GM12892 (cell line): ENCODE measurements at places on chromosomes 7 and 10.

DNA sequence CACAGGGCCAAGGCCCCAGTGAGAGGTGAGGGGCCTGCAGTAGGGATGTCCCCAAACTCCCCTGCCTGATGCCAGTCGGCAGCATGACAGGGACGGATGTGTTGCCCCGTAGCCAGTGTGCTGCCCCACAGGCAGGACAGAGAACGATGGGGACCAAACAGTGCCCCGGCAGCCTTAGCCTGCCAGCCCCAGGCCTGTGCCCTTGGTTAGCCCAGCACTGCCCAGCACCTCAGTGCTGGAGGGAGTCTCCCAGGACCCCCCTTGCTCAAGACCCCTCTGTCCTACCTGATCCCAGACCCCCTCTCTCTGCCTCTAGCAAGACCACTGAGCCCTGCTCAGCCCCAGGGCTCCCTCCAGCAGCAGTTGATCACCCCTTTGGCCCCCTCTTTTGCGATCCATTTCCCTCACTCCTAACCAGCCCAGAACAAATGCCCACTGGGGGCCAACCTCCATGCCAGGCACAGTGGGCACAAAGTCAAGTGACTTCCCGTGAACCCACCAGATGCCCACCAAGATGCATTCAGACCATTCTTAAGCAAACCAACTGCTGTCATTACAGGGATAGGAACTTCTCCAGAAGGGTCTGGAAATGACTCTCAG is 34.0 kb downstream of the OAT start:
- DNase-seq, result no peak

GRCh38 chr7:24573554-24574338 is 494 bp downstream of the PALS2 start:
- DNase-seq, result peak; percentile 38

DNA sequence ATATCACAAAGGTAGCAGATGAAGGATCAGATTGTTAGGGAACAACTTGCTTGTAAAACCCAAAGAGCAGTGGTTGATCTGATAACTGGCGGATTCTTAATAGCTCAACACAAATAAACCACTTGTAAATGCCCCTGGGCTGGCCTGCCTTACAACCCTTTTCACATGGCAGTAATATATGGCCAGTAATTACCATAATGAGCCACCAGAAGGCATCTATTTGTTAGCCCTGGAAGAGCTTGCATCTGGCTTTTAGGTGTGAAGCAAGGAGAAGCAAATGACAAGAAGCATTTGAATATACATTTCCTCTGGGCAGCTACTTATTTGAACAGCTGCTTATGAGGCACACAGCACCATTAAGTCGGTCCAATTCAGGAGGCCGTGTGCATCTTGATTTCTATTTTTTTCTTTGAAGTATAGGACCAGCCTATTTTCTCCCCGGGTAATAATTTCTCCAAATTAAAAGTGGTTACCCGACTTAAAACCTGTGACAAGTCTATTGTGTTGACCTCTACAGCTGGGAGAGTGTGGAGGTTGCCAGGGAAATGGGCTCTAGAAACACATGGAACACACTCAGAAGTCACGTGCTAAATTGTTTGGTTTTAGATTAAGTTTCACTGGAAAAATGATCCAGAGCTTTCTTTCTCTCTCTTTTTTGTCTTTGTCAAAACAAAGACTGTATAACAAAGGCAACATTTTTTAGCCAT is 113.4 kb downstream of the SEM1 start:
- no peak for DNase-seq

- no peak for DNase-seq
Observed at GRCh38 chr7:99248391-99249095, 24.1 kb upstream of the MYH16 start.

DNA sequence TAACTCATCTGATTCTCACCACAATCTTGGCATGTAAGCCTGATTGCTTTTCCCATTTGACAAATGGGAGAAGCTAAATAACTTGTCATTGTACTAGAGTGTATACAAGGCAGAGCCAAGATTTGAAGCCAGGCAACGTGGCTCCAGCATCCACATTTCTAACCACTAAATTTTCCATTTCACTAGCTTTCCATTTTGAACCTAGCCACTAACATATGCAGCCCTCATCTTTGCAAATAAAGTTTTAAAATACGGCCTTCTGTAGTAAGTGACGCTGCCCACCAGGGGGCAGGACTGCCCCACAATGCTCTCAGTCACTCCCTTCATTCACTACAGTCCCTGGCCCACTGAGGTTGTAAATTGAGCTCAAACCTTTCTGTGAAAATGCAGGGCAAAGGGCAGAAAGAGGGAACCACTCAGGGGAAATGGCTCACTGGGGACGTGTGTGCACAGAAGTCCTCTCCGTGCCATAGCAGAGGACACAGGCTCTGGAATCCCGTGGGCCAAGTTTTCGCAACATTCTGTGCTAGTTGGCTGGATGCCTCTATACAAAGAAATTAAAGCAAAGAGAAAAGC is 315.7 kb downstream of the TNS3 start:
- no peak for DNase-seq

- DNase-seq, result no peak
Observed at GRCh38 chr7:102264367-102264891, 22.2 kb upstream of the SH2B2 start.

GRCh38 chr7:82501346-82501745 is 57.8 kb upstream of the CACNA2D1 start:
- DNase-seq, result no peak

GRCh38 chr10:69394020-69394419 is 22.7 kb downstream of the TACR2 start:
- no peak for DNase-seq

DNA sequence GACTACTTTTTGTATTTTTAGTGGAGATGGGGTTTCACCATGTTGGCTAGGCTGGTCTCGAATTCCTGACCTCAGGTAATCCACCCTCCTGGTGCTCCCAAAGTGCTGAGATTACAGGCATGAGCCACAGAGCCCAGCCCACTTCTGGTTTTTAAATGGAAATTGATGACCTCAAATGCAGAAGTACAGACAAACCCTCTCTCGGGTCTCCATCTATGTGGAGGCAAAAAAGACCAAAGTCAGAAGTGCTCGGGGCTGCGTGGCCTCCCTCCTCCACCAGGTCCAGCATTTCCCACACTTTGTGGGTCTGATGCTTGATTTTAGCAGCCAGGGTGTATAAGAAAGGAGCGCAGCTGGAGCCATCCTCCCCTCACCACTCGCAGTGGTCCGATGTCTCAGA is 187.3 kb upstream of the AUTS2 start:
- no peak for DNase-seq

DNA sequence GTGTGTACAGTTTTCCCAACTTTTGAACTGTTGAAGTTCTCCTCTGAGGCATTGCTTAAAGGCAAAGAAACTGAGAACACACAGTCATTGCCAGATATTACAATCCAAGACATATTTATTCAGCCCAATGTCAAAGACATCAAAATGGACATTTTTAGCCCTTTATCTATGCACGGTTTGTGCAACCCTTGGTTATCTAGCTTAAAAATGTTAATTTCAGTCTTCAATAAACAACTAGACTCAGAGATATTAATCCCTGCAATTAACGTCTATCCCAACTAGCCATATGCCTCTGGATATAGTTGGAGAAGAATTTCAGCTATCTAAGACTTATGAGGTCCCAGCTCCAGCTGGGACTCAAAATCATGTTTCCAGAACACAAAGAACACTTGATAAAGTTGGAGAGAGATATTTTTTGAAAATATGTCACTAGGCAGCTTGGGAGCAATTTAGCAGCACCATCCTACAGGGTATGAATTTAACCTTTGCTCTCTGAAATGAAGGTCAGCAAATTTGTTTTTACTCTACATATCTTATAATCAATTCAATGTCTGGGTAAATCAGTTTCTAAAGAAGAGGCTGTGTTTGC is 357.0 kb downstream of the RNLS start:
- no peak for DNase-seq

DNA sequence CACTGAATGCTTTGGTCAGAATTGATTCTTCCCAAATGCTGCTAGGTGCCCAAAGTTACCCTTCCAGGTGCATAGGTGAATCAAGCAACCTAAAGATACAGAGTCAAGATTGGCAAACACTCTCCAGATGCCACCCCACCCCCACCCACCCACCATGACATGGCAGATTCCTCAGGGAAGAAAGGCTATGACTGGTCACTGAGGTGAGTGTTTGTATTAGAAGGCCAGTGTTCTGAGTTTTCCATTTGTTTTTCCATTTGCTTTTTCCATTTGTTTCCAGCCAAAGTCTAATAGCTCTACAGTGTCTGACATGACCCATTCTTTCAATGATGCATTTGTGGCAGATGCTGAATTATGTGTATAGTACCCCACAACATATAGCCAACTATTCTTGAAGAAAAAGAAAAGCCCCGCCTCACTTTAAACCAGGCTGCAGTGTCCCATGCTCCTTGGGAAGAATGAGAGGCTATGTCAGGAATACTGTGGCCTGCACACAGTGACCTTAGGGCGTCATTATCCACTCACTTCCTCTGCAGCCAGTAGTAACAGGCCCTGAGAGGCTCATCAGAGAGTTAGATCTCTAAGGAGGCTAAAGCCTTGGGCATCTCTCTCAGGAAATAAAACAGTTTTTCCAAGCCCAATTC is 16.1 kb upstream of the HIBADH start:
- no peak for DNase-seq

DNA sequence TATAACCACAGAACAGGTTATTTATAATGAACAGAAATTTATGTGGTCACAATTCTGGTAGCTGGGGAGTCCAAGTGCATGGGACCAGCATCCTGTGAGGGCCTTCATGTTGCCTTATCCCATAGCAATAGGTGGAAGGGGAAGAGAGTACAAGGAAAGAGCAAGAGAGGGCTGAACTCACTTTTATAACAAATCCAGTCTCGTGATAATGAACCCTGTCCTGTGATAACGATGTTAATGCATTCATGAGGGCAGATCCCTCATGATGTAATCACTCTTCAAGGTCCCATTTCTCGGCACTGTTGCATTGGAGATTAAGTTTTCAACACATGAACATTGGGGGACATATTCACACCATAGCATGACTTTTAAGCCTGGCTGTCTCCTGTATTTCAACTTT is 27.4 kb upstream of the CCDC7 start:
- DNase-seq, result no peak
